ENCODE measurements at places on chromosomes 1 and 21.

DNA sequence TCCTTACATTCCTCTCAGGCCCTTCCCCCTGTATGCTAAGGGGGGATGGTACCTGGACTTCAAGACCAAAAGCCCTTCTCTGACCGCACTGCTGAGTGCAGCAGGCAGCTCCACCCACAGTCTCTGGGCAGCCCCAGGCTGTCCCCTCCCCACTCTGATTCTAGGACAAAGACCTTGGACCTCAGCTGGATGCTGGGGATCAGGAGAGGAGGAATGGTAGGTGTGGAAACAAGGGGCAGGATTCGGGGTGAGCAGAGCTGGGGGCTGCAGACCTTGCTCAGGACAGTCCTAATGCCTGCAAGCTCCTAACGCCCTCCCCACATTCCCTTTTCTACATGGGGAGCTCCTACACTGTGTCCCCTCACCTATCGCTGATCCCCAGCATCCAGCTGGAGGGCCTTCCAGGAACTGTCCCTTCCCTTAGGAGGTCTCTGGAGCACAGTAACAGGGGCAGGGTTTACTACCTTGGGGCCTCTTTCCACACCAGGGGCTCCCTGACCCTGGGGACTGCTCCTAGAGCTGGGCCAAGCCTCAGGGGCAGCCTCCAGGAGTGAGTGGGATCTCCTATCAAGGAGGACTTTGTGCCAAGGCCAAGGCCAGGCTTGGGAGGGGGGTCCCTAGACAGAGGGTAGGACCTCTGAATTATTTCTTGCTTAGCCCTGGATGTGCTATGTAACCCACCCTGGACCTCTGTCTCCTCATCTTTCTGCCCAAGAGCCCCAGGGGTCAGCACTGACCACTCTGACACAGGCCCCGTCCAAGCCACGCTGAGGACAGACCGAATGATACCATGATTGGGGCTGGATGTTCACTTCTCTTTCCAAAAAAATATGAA is 5.6 kb downstream of the CLDN19 start:
- no peak for DNase-seq

GRCh38 chr1:198467342-198467741 is 73.1 kb downstream of the ATP6V1G3 start:
- no peak for DNase-seq

GRCh38 chr1:189859385-189859977 is 618.2 kb downstream of the BRINP3 start:
- DNase-seq, result peak; percentile 6

- DNase-seq, result no peak
Measured at GRCh38 chr1:3119725-3120124, 50.7 kb downstream of the PRDM16 start.

Data from stimulated activated CD4-positive, alpha-beta T cell treated with anti-CD3 and anti-CD28 coated beads, Interleukin-4, amount 100 ng/mL, for 1 hour (primary cell).